ENCODE measurements at places on chromosomes 1 and 21.

DNA sequence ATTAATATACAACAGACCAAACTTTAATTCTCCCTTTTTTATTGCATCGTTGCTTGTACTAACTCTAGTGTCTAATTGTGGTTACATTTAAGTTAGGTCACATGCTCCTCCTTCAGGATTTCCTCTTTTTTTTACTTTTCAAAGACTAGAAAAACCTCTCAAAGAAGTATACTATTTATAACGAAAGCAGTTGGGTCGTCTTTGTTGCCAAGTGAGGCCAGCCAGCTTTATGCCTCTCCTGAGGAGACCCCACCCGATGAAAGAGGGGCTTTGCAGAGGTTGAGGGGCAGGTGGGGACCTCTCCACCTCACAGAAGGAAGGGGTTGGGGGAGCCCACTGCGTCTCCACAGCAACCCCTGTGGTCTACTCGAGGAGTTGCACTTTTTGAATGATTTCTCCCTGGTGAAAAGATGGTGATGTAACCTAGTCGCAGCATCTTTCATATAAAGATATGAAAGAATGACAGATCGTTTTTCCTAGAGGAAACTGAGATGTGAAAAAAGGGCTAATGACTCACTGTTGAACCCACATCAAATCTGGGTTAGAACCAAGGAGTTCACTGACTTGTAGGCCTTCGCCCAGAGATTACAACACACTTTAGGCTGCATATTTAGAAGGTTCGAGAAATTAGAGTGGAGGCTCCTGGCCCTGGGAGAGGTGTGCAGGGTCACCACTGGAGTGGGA lies 6.4 kb downstream of the TGFB2 start:
- peak; percentile 44 for DNase-seq
- no peaks in the 10 kb centered on the region for H3K27me3 ChIP-seq
- no peak overlapping the region for H3K27ac ChIP-seq
- no peaks in the 10 kb centered on the region for H3K4me1 ChIP-seq
- H3K36me3 ChIP-seq = no peaks in the 10 kb centered on the region

- H3K36me3 ChIP-seq = no peaks in the 10 kb centered on the region
- H3K4me3 ChIP-seq = no peak overlapping the region
- no peak overlapping the region for H3K27ac ChIP-seq
- no peaks in the 10 kb centered on the region for H3K27me3 ChIP-seq
- peak; percentile 65 for DNase-seq
These were observed 76.5 kb upstream of the NFIA start for GRCh38 chr1:61005614-61006580.

DNA sequence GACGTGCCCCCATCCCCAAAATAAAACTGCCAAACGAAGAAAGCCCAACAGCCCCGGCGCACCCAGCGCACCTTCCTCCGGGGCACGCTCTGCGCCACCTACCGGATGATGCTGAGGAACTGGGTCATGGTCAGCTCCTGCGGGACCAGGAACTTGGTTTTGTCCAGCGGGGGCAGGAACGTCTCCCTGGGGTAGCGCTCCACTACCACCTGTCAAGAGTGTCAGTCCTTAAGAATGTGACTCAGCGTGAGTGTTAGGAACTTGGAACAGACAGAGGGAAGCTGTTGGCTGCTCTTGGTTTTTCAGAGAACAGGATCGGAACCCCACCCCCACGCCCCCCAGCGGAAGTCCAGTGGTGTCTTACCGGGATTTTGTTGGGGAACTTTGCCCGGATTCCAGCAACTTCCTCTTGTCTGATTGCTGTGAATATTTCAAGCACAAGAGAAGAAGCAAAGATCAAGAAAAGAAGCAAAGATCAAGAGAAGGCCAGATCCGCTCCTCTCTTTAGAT lies 431 bp downstream of the MAP1LC3C start:
- no peaks in the 10 kb centered on the region for H3K36me3 ChIP-seq
- peak; percentile 93 for DNase-seq
- peak overlapping the region; percentile 30 for H3K27ac ChIP-seq
- H3K27me3 ChIP-seq = no peaks in the 10 kb centered on the region

GRCh38 chr1:118253053-118253915 lies 68.3 kb upstream of the SPAG17 start:
- no peaks in the 10 kb centered on the region for H3K27me3 ChIP-seq
- no peak overlapping the region for H3K4me3 ChIP-seq
- H3K36me3 ChIP-seq = no peaks in the 10 kb centered on the region

Measured in mesendoderm (in vitro differentiated cells).